OCI-LY7 (cell line): ENCODE measurements at places on chromosomes 1 and 21. TPM values are rescaled to one million over a fixed set of nuclear protein-coding genes. Genes with fewer than 3 reads are reported as not detected.

Gene TEX38
- total RNA-seq: not detected in 2 replicates

Gene GLIS1
- not detected in 2 replicates for total RNA-seq

Gene CACNA1E
- not detected in 2 replicates for total RNA-seq

Gene ERI3
- 46.5 and 49.5 TPM in 2 replicates for total RNA-seq

Gene PATJ
- total RNA-seq: 0.74 and 0.95 TPM in 2 replicates

Gene LRRC38
- not detected in 2 replicates for total RNA-seq

- no peak for DNase-seq
Measured at GRCh38 chr1:193404236-193404635, 217.8 kb upstream of the B3GALT2 start.

DNA sequence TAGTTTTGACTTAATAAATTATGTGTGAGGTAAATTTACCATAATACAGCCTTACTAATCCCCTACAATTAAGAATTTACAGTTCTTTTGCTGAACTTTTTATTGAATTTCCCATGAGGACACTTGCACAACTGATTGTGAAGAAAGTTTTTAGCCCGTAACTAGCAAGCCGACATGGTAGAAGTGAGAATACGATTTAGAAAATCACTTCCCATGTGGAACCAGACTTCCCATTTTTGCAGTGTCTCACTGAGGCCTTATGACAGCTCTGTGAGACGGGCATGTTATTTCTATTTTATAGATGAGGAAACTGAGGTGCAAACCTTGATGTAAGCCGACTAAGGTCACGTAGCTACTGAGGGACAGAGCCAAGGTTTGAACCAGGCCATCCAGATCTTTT, 32.5 kb upstream of the LMO4 start:
- DNase-seq: no peak

- DNase-seq: no peak
Measured at GRCh38 chr1:10117865-10118264, 85.1 kb downstream of the UBE4B start.

GRCh38 chr1:78493451-78493850, 2.7 kb downstream of the PTGFR start:
- DNase-seq: no peak

DNA sequence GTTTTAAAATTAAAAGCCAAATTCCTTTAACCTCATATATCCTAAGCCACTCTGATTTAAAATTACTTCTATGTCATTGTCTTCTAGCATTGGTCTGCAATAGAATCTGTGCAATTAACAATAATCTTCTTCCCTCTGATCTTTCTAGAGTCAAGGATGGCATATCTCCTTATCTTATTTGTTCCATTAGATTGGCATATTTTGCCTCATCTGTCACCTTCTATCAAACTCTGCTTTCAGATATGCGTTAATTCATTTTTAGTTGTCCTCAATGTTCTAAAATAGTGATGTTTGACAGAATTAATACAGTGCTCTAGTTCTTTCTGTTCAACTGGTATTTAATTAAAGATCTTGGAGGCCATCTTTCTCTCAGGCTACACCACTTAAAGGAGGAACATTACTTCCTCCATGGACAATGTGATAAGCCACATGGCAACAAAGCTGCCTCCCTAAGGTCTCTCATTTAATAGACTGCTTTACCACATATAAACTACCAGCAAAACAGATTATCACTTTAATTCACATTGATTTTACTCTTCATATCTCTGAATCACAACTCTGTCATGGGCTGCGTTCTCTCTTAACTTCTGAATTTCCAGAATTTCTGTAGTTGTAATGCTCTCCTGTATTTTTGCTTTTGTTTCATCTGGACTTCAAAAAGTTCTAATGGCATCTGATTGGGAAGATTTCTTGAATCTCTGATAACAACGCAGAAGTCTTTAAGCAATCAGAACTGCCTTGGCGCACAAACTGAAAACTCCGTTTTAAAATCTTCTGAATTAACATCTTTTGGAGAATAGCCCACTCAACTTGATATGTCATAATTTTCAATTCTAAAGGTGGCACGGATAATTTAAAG, 2.8 kb downstream of the NRIP1 start:
- no peak for DNase-seq

DNA sequence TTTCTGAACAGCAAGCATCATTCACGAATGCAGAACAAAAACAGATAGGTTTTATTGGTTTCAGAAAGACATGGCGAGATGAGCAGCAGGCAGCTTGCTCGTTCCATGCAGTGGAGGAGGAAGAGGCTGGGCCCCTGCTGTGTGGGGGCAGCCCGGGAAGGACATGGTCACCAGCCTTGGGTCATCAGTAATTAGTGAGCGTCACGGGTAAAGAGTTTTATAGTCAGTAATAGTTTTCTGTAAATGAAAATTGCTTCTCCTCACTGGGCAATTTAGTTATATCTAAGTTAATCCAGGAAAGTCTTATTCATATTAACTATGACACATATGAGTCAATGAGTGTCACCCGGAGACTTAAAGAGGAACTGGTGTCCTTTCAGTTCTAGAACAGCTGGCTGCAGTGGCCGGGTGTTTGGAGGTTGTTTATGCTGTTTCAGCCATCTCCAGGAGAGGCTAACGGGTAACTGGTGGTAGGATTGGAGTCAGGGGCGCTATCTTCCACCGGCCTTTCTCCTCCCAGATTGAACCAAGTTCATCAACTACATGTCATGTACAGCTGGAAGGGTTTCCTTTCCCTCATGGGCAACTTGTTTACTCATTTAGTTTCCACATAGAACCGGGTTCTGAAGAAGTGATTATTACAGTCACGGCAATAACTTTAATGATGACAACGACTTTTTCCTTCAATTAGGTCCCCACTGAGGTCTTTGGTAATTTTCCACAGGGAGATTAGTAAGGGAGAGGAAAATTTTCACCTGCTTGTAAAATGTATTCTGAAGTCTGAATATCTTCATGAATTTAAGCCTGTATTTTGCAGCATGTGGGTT, 34.6 kb upstream of the SLC45A1 start:
- DNase-seq: peak; percentile 12

- no peak for DNase-seq
Measured at GRCh38 chr1:114821978-114822377, 32.7 kb upstream of the SYCP1 start.

DNA sequence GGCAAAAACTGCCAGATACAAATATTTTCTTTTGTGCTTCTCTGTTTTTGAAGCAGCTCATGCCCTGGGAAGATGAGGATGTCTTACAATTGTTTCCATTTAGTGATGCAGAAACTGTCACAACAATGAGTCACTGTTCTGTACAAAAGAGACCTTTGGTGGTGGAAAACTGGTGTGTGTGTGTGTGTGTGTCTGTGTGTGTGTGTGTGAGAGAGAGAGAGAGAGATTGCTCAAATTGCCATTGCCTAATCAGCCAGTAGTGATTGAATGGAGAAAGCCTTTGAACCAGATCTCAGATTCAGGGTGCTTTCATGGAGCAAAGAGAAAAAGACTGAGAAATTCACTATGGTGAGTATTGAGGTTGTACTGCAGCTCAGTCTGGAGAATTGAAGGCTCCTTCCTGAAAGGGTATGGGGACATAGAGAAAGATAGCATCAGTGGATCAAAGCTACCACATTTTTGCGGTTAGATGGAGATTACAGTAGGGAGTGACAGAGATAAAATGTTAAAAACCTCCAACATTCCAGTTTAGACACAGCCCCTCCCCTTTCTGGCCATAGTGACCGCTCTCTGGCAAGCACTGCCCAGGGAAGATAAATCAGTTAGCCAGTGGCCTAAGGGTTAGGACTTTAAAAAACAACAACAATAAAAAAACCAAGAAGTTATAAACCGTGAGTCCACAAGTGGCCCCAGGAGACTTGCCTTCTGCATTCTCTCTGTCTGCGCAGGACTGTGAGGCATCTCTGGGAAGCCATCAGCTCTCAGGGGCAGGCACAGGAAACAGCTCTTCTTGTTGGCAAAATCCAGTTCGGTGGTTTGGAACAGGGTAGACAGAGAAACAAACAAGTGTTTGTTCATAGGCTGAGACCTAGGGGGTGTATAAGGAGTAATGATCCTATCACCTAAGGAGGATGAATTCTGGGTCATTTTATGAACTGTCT, 406.5 kb downstream of the DUSP10 start:
- no peak for DNase-seq

GRCh38 chr1:48469616-48470480, 2.2 kb downstream of the SPATA6 start:
- DNase-seq: peak; percentile 5

- DNase-seq: no peak
Measured at GRCh38 chr1:86207323-86207722, 50.8 kb upstream of the COL24A1 start.

DNA sequence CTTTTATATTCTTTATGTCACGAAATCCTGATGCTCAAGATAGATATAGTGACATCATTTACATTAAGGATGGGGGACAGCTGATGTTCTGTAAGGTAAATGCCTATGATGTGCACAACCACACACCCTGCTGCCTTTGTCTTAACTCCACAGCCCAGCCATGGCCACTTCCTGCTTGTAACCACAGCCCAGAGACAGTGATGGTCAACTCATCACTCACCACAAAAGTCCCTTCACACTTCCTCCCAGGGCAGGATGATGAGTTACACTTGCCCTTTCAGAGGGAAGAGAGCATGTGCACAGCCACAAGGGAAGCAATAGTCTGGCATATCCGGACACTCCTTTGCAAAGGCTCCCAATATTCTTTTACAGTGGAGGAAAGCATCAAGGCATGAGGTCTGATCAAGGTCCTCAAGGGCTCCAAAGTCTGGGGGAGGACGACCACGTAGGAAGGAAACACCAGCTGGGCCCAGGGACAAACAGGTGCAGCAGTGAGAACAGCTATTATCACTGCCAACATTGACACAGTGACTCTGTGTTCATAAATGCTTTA, 53.8 kb downstream of the PLPP3 start:
- DNase-seq: peak; percentile 81

DNA sequence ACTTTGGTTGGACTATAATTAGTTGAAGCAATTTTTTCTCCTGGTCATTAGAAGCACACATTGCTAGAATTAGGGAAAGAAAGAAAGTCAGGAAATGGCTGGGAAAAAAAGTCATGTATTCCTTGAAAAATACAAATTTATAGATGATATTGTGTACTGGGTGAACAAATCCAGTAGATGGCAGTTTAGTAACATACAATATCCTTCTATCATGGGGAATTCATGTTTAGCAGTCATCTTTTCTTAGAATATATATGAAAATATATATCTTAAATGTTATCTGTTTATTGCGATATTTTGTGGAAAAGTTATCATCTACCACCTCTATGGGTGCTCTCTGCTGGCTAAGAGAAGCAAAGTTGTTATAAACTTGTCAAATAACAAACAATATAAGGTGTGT, 13.1 kb upstream of the ZRANB2 start:
- DNase-seq: no peak

- DNase-seq: no peak
Measured at GRCh38 chr1:58006421-58007046, 540.0 kb downstream of the OMA1 start.

DNA sequence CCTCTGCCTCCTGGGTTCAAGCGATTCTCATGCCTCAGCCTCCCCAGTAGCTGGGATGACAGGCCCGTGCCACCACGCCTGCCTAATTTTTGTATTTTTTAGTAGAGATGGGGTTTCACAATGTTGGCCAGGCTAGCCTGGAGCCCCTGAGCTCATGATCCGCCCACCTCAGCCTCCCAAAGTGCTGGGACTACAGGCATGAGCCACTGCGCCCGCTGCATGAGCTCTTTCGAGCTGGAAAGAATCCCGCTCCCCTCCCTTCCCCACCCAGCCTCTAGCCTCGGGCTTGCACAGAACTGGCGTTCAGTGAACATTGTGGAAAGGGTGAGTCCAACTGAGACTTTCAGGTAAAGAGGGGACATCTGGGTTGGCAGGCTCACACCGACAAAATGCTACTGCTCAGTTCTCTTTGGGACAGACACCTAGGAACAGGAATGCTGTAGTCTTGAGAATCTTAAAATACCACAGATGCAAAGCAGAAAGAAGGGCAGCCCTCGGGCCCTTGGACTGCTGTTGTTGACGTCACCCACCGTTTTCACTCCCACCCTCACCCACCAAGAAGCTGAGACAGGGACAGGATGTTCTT, 9.7 kb upstream of the GNG4 start:
- DNase-seq: no peak

GRCh38 chr1:26021647-26022403, at the start of gene EXTL1:
TSS of gene EXTL1 (plus strand) at chr1:26021775. CDS start at chr1:26022647, 872 bp downstream.
- DNase-seq: no peak

DNA sequence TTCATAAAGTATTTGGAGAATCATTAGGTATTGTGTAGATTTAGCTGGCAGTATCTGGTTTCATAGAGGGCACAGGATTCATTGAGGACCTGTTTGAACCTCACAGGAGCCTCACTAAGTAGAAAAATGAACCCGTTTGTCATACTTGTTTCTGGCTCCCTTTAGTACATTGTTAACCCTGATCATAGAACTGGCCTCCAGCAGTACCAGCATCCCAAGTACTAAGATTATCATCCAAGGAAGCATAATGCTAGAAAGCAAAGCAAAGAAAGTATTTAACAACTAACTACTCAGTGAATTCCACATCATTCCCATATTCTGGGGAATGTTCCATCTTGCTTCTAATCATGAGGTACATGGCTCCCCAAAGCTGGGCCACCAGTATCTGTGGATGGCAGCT, 54.9 kb downstream of the IVNS1ABP start:
- DNase-seq: no peak

DNA sequence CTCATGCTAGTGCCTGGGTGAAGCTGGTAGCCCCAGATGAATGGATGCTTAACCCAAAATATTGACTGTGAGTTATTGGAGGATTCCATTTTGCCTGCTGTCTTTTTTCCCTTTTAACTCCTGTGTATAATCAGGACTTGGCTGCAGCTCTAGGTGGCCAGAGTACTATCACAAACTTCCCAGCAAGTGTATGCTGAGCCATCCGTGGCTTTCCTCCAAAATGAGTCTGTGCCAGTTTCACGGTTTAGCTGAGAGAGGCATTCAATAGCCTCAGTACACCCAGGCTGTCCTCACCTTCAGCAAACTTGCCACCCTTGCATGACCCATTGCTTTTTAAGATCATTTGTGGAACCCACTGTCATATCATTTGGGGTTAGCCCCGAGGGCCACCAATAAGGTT, 5.3 kb upstream of the DPT start:
- no peak for DNase-seq

DNA sequence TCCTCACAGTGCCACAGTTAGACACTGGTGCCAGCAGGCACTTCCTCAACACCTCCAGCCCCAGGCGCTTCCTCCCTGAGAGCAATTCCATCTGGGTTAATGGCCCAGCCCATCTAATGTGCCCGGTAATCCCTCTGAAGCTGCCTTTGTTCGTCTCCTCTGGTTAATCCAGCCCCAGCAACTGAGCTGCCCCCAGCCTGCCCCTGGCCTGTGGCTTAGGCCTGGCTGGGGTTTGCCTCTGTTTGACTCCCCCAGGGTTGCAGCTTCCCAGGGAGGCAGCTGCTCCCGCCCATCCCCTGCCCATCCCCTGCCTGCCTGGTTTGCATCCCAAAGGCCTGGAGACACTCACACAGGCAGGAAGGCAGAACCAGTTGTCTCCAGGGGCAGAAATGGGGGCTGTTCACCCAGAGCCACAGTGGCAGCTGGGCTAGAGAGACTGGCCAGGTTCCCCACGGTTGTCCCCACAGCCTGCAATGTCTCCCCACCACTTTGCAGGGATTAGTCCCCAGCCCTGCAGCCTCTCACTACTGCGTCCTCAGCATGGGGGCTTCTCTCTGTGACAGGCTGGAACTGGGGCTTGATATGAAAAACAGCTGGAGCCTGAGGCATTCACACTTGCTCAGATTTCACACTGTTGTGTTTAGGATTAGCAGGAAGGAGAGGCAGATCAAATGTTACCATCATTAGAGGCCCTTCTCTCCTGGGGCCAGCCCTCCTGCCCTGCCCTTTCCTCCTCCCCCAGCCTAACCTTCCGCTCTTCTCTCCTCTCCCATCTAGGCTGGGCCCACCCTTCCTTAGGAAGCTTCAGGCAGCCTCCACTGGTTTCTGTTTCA, 120.2 kb downstream of the TLR5 start:
- no peak for DNase-seq

- DNase-seq: peak; percentile 91
Measured at GRCh38 chr1:204584699-204585372, 68.6 kb downstream of the MDM4 start.
